ENCODE measurements at places on chromosomes 16 and 17.

DNA sequence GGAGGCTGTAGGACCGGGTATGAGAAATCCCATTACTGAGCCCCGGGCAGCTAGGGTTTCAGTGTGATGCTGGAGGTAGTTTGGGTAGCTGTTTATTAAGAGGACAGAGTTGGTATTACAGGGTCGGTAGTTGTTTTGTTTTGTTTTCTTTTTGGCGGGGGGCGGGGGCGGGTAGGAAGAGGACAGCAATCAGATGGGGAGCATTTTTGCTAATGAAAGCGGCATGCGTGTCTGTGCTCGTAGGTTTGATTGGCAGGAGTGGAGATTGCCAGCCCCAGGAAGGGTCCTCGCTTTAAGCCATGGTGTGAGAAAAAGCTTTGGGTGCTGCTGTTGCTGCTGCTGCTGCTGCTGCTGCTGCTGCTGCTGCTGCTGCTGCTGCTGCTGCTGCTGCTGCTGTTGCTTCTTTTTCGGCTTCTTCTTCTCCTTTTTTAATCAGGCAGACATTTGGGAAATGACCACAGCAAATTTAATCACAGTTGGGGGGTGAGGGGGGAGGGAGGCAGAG lies 498.5 kb upstream of the ZFHX3 start:
- peak; percentile 20 for DNase-seq

- DNase-seq: peak; percentile 1
These were observed 371.9 kb downstream of the HS3ST3B1 start for GRCh38 chr17:14672830-14673229.

GRCh38 chr17:55614061-55614460 lies 102.8 kb upstream of the SMIM36 start:
- no peak for DNase-seq

DNA sequence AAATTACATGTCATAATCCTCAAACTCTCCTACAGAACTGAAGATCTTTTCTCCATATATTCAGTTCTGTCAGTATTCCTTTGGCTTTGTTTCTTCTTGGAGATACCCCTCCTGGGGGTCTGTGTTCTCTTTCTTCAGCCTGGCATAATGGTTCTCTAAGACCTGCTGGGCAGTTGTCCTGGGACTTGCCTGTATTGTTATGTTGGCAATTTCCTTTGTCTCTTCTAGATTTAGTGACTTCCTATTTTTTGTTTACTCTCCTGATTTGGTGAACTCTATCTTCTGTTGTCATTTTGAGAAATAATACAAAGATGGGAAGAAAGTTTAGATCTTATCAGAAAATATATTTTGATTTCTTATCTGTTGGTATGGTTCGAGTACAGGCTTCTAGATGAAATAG lies 127.8 kb downstream of the GOSR1 start:
- DNase-seq: no peak

DNA sequence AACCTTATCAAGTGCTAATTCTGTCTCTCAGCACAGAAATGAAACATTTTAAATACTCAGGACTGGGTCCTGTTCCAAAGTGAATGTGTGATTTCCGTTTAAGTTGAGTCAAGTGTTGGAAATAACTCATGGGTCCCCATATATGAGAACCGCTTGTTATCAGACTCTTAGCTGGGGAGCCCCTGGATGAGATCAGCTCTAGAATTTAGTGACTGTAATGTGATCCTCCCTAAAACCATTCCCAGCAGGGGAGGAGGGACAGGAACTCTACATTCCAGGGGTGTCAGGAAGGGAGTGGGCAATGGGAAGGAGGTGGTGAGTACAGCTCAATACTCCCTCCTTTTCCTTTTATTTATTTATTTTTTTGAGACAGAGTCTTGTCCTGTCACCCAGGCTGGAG lies 37.5 kb downstream of the OTOA start:
- no peak for DNase-seq

GRCh38 chr17:40343219-40344119 lies 21.1 kb downstream of the GJD3 start:
- DNase-seq: peak; percentile 70

All from tongue (tissue), 3 donors.